ENCODE measurements at places on chromosomes 7 and 10.

- DNase-seq, result peak; percentile 40
Measured at GRCh38 chr10:124626759-124627380, 117.3 kb downstream of the FAM53B start.

DNA sequence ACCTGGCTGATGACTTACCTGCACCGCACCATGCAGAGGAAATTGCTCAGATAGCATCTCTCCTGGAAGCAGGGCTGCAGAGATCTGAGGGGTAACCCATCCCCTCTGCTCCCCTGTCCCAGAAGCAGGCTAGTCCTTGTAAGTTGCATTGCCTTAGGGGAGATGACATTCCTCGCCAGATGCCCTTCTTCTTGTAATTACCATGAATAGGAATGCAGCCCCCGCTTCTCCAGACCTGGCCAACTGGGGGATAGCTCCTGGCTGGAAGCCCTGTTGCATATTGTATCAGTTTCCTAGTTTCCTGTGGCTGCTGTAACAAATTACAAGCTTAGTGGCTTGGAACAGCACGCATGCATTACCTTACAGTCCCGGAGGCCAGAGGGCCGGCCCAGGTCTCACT lies 47.5 kb upstream of the EN2 start:
- no peak for DNase-seq

DNA sequence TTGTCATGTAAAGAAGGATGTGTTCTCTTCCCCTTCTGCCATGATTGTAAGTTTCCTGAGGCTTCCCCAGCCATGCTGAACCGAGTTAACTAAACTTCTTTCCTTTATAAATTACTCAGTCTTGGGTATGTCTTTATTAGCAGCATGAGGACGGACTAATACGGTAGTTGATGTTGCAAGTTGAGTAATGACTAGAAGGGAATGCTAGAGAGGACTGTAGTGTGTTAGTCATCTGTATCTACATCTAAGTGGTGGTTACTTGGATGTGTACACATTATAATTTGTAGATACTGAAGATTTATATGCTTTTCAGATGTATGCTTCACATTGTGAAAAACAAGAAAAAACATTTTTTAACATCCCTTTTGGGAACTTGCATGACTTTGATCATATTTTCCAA lies 244.6 kb downstream of the POLR1F start:
- DNase-seq, result no peak

DNA sequence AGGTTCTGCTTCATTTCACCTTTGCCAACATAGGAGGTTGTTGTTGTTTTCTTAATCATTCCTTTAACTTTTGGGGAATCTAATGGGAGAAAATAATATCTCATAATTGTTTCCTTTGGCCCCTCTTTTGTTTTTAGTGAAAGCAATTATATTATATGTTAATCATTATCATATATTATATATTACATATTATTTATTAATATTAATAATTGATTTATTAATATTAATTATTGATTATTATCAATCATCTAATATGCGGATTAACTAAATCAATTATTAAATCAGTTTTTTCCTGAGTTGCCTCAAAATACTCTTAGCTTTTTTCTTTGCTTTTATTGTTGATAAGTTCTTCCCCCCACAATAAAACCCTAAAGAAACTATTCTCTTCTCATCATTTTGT lies 443.8 kb downstream of the GATA3 start:
- no peak for DNase-seq

DNA sequence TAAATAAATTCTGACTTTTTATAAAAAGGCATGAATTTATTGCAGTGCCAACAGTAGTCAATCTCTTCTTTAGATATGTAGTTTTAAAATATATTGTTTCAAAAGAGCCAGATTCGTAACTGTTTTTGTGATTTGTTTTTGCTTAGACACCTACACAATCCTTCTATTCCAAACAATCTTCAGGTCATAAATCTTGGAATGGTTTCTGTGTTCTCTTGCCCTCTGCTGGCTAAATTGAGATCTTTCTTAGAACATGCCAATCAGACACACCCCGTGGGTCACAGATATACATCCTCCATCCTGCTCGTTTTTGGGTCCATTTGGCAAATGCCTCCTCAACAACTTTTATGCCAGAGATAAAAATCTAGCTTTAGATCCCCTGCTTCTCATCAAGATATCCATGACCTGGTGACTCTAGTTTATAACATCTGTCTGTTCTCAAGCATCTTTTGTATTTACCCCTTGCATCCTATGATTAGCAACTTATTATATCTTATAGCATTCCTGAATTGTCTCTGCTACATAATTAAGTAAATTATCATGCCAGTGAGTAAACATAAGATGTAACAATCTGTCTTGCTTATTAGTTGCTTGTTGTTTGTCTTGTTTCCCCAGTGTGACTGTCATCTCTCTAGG lies 35.3 kb upstream of the IFRD1 start:
- no peak for DNase-seq

GRCh38 chr10:128709686-128710085 lies 583.5 kb upstream of the MKI67 start:
- DNase-seq, result no peak

GRCh38 chr10:60536529-60537114 lies 146.9 kb upstream of the ANK3 start:
- no peak for DNase-seq

GRCh38 chr7:23438171-23438570 lies 32.1 kb downstream of the IGF2BP3 start:
- DNase-seq, result no peak

- DNase-seq, result peak; percentile 38
Measured at GRCh38 chr7:100568896-100569844, 4.5 kb downstream of the SAP25 start.

DNA sequence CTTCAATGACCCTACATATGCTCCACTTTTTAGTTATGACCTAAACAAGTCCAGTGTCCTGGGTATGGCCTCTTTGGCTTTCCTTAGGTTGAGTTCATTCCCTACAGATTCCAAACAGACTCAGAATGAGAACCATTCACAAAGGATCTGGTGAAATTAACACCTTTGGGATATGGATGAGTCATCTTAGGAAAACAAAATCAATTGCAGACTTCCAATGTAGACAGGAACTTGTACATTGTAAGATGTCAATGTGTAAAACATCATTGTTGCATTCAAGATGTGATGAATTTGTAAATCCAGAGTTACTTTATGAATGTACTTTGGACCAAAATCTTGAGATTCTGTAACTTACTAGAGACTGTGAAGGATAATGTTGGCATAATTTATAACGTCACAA lies 43.4 kb upstream of the HECTD2 start:
- no peak for DNase-seq

GRCh38 chr7:110604206-110604605 lies 486.7 kb upstream of the LRRN3 start:
- no peak for DNase-seq

GRCh38 chr7:156180451-156181229 lies 368.4 kb upstream of the SHH start:
- DNase-seq, result no peak

DNA sequence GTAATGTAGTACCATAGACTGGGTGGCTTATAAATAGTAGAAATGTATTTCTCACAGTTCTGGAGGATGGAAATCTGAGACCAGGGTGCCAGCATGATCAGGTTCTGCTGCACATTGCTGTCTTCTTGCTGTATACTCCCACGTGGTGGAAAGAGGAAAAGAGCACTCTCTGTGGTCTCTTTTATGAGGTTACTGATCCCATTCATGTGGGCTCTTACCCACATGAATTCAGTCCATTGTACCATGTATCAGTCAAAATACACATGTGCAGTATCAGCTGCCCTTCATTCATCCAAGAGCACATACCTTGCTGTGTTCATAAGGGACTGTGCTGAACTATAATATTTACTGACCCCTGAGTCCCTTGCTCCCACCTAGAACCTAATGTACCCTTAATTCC lies 17.1 kb downstream of the PNLIPRP2 start:
- DNase-seq, result no peak

GRCh38 chr10:21693418-21693817 lies 159.4 kb downstream of the MLLT10 start:
- no peak for DNase-seq

GRCh38 chr10:1802413-1802812 lies 65.1 kb upstream of the ADARB2 start:
- DNase-seq, result no peak

DNA sequence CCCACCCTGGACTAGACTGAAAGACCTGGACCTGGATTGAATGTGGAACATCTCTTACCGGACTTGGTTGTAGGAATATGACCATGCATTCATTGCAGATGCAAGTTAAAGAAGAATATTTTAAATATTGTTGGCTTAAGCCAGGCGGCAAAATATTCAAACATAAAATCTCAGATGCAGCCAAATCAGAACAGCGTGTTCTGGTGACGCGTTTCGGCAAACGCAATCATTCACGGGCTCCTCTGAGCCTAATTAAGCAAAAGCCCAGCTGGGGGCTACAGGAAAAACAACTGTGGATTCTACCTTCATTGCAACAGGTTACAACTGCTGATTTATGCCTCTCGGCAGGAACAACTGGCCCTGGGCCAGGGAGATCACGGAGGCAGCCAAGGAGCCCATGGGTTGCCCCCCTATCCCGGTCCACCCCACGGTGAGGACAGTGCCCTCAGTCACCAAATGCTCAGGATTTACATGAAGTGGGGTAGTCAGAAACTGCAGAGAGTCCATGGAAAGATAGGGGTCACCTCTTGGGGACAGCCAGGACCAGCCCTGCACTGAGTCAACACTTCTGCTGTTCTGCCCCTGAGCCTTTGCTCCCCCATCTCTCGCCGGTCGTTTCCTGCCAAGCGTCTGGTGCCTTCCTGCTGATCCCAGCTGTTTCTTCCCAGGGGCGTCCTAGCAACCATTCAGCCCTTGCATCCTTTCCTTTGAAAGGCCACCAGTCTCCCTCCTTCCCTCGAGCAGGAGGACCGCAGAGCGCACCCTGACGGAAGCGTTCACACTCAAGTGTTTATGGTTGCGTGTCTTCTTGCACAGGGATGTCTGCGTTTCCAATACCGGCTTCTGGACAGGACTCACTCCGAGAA lies 64.4 kb upstream of the SFMBT2 start:
- DNase-seq, result no peak

GRCh38 chr10:48594803-48595538 lies 9.9 kb downstream of the ARHGAP22 start:
- no peak for DNase-seq

DNA sequence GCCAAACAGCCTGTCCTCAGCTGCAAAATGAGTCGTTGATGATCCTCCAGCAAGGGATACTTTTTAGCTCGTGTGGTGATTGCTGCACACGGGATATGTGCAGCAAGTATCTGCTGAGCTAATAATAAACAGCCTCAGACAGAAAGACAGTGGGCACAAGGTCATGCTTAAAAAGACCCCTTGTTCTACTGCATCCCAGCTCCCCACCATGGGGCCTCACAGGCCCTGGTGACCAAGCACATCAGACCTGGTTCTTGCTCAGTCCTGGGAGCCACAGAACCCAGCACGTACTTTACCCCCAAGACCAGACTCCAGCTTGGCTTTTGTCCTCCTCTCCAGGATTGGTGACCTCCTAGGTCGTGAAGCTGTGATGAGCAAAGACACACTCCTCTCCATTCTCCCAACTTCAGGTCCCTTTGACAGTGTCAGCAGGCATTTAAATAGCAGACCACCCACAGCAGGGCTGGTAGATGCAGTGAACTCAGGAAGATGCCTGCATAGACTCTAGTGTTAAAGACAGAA lies 50.5 kb downstream of the EGFR start:
- no peak for DNase-seq

DNA sequence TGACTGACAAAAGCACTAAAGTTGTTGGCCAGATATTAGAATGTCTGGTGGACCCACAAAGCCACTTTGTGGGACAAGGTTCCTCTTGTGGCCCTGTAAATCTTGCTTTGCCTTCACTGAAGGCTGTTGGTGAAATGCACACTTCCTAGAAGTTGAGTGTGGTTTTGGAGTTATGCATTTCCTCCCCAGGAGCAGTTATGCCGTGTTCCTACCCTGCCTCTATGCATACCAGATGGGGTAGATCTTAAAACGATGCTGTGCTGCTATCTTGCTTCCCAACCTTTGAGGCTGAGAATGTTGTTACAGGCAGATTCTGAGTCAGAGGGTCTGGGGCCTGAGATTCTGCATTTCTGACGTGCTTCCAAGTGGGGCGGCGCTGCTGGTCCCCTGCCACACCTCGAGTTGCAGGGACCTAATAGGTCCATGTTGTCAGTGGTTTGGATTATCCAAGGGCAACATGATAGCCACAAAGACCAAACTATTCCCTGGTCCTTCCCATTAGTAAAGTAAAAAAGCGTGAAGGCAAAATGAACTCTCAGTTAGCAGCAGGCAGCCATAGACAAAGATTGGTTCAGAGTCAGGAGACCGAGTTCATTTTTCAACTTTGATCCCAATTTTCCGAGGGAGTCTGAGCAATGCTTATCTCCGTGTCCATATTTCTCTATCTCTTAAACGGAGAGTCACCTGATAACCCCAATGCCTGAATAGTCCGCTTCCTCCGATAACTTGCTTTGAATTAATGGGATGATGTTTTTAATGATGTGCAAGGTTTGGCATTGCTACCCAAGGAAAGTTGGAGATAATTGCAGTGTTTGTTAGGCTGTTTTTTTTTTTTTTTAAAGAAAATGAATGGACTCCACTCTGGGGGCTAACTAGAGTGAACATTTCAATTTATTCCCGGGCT lies 55.8 kb downstream of the CDHR3 start:
- DNase-seq, result no peak

Measured in naive thymus-derived CD4-positive, alpha-beta T cell (primary cell).